GM12891 (cell line): ENCODE measurements at places on chromosomes 3 and 15.

GRCh38 chr3:115843206-115843605 is 219.9 kb downstream of the GAP43 start:
- DNase-seq, result no peak

DNA sequence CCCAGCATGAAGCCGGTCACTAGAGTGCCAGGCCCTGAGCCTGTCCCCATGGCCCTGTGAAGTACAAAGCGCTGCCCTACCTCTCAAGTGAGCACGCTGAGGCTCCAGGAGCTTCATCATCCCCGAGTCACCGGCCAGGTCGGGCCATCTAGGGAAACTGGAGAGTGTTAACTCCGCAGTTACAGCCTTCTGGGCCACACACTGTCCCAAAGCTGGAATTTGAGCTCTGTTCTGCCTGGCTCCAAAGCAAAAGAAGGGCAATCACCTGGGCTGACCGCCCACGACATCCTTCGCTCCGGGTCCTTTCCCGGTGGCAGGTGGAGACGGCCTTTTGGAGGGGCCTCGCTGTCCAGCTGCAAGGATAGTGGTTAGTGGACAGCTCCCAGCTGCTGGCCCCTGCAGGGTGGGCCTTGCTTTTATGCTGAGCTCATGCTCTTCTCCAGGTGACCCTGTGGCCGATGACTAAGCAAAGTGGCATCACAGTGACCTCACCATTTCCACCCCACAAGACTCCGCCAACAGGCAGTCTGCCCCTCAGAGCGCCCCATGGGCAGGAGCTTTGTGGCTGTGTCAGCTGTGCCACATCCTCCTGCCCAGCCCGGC is 3.5 kb upstream of the MUC4 start:
- no peak for DNase-seq

DNA sequence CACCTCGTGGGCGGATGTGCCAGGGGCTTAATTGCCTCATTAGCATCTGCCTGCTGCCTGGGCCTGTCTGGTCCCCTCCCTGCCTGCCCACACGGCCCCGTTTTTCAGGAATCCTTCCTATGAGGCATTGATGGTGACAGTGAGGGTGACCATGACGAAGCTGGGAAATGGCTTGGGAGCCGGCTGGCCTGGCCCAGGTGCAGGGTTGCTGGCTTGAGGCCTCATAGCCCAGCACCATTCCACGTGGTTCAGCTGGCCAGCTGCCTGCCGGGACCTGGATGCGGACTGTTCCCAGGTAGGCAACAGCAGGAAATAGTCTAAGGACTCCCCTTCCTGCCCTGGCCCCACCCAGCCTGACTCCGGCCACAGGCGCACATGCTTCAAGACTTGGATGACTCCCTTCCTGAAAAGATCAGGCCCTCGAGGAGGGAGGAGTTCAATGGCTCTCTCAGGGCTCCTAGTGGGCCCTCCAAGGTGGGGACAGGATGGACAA is 8.9 kb upstream of the DUSP7 start:
- no peak for DNase-seq

DNA sequence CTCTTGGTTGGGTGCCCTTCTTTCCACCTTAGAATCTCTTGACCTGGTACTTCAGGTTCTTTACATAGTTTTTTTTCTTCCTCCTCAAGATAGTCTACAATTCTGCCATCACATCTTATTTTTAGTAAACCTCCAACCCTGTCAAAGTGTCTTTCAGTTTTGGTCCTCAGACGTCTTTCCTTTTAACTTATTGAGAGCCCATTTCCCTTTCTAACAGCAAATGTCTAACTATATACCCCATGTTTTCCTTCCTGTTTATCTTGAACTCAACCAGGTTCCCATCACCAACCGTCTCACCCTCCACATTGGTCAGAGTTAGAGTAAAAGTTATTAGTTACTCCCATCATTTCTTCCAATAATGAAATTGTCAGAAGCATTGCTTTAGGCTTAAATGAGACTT is 10.4 kb downstream of the KBTBD12 start:
- no peak for DNase-seq
